ENCODE measurements at places on chromosomes 12 and 14.

DNA sequence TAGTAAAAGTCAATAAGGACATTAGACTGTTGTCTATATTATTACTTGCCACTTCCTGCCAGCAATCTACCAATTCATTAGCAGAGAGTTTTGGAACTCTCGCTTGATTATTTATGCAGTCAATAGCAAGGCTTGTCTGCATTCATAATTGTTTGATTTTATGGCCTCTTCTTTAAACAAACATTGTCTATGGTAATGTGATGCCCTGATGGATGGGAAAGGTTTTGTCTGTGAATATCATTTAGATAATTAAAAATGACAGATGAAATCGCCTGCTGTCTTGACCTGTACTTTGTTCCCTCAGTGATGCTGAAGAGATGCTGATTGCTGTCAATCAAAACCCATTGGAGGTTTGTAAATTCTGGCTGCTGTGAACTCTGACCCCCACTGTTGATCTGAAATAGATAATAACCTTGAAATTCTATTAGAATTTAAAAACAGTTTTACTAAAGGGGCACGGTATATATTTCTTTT, 455.3 kb downstream of the NPAS3 start:
- no peak overlapping the region for H3K4me3 ChIP-seq
- no peak for DNase-seq
- H3K36me3 ChIP-seq: no peaks in the 10 kb centered on the region
- no peak overlapping the region for H3K27ac ChIP-seq
- H3K27me3 ChIP-seq: no peaks in the 10 kb centered on the region

DNA sequence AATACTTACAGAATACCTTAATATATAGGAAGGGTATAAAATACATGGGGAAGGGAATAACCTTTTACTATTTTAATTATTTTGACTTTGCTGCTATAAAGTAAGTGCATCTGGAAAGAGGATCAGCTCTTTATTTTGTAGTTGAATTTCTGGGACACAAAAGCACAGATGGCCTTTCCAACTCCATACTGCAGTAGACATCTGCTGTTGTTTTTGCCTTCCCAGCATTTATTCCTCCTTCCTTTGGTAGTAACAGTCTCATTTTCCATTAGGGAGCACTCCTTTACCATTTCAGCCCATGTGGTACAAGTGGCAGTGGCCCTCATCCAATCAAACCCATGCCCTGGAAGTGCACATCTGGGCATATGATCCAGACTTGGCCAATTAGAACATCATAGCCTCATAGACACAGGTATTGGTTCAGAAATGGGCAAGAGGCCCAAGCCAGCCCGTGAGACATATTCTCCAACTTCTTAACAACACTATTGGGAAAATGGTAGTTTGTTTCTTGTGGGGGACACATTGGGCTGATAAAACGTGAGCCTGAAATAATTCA, 64.8 kb upstream of the YARS2 start:
- no peak overlapping the region for H3K27ac ChIP-seq
- H3K36me3 ChIP-seq: no peaks in the 10 kb centered on the region
- H3K4me1 ChIP-seq: no peaks in the 10 kb centered on the region

- no peak overlapping the region for H3K27ac ChIP-seq
- H3K4me3 ChIP-seq: no peak overlapping the region
- H3K4me1 ChIP-seq: no peaks in the 10 kb centered on the region
- DNase-seq: no peak
These were observed 76.3 kb downstream of the ESR2 start for GRCh38 chr14:64217834-64218233.

GRCh38 chr12:3303410-3304136, 187.4 kb upstream of the PRMT8 start:
- no peak for DNase-seq
- no peak overlapping the region for H3K4me3 ChIP-seq
- no peaks in the 10 kb centered on the region for H3K36me3 ChIP-seq
- peaks cover 5% of the 10 kb centered on the region for H3K4me1 ChIP-seq
- no peaks in the 10 kb centered on the region for H3K27me3 ChIP-seq

DNA sequence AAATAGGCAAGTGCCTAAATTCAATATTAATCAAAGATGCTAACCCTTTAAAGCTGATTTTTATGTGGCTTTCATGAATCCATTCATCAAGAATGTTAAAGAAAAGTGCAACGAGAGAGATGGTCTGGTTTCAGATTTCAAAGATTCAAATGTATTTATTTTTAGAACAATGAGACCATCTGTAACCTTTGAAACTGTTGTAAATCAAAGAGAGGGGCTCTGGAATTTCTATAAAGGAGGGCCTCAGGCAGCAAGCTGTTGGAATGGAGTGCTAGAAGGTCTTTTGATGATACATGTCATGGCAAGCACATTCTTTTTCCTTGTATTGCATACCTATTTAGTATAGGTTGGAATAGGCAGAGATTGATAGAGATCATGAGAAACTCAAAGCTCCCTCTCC, 433.0 kb downstream of the LRIG3 start:
- H3K27me3 ChIP-seq: no peaks in the 10 kb centered on the region
- no peak overlapping the region for H3K27ac ChIP-seq
- no peaks in the 10 kb centered on the region for H3K4me1 ChIP-seq

All from tibial nerve (tissue), 4 donors.